NT2/D1 (cell line): ENCODE measurements at places on chromosomes 6 and 20.

- no peak for DNase-seq
These were observed 80.5 kb downstream of the DNAAF9 start for GRCh38 chr20:3326779-3327521.

- no peak for DNase-seq
These were observed 142.1 kb upstream of the SULF2 start for GRCh38 chr20:47927385-47927851.

DNA sequence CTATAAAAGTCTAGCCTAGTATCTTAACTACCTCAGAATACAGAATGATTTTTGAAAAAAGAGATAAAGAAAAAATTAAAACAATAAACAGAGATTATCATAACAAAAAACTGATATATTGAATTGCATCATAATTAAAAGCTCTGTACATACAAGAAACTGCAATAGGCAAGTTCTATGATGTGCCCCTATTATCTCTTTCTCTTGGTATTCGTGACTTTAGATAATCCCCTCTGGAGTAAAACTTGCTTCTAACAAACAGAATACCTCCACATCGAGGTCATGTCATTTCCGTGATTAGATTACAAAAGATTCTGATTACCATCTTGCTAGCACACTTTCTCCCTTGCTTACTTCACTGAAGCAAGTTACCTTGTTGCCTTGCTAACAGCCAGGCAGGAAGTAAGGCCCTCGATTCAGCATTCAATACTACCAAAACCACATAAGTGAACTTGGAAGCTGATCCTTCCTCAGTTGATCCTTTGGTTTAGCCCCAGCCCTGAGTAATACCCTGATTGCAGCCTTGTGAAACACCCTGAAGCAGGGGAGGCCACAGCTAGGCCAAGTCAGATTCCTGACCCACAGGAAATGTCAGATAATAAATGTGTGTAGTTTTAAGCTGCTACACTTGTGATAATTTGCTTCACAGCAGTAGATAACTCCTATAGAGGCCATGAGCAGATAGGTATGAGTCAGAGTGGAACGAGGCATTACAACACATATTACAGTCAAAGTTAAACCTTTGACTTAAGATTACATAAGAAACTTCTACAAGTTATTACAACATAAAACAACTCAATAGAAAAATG lies 53.7 kb upstream of the TMX4 start:
- DNase-seq: peak; percentile 38

- DNase-seq: no peak
These were observed 70.2 kb downstream of the GPR6 start for GRCh38 chr6:110048221-110048875.

- no peak for DNase-seq
These were observed at the start of gene NFATC2 for GRCh38 chr20:51542571-51543421. TSS of gene NFATC2 (minus strand) at chr20:51542719. CDS start at chr20:51542499, 220 bp downstream.

GRCh38 chr20:58579069-58579818 lies 64.0 kb upstream of the APCDD1L start:
- no peak for DNase-seq

- DNase-seq: no peak
These were observed 52.2 kb downstream of the TOP1 start for GRCh38 chr20:41080866-41081265.

DNA sequence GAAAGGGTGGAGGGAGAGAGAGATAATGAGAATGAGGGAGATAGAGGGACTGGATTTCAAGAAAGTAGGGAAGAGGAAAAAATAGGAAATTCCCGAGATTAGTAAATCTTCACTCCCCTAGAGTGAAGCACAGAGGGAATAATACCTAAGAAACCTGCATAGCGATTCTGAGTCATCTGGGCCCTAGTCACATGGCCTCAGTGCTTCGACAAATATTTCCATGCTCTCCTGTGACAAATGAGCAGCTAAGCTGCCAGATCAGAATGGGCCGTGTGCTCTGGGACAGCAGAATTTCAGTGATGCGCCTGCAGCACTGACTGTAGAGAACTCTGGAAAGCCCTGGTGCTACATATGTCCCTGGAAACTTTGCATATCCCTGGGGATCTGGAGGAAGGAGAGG lies 48.6 kb upstream of the GRIK2 start:
- no peak for DNase-seq

GRCh38 chr20:6704132-6704861 lies 63.2 kb upstream of the BMP2 start:
- no peak for DNase-seq

DNA sequence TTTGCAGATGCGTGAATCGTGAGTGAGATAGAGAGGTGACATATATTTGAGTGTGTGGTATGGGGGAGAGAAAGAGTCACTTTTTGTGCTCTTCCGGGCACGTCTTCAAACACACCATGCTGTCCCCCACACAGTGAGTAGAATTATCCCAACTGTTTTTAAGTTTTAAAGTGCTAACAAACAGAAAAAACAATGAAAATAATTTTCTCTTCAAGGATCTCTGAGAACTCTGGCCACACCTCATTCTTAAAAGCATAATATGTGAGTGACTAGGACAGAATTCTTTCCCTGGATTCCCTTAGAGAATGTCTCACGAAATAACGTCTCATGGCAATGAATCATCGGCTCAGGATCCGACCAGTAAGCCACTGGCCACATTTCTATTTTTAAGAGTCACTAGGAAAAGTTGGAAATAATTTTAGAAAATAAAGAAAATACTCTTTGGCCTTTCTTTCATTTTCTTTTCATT lies 235.7 kb upstream of the ZNF217 start:
- no peak for DNase-seq

- peak; percentile 11 for DNase-seq
These were observed 65.9 kb upstream of the HCRTR2 start for GRCh38 chr6:55108134-55109130.

DNA sequence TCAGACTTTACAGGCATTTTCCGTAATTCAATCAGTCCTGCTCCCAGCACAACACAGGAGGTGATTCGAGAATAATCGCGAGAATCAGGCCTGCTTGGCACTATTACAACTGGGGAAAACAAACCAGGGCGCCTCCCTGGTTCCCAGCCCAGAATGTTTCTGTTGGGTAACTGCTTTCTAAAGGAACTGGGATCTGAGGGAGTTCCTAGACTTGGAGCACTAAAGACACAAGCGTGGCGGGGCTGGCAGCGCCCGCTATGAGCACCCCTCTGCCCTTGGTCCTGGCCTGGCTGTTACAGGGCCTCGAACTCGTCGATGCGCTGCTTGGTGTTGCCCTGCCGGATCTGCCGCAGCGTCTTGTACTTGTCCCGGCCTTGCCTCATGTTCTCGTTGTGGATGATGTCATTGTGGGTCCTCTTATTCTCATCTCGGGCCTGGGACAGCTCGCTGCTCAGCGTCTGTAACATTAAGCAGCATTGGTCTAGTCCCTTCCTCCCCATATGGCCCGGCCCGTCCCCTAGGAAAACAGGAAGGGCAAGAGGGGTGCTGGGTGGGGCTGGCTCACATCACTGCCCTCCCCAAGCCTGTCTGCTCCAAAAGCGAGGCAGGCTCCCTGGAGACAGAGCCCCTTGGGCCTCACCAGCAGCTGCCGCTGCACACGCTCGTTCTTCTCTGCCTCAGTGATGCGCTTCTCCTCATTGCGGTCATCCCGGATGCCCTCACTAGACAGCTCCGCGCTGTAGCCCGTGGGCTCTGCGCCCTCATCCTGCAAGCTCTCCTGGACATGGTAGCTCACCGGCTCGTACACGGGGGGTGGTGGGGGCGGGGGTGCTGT lies 52.3 kb downstream of the EZR start:
- DNase-seq: no peak

- DNase-seq: no peak
These were observed 18.0 kb upstream of the TAF8 start for GRCh38 chr6:42032366-42032765.

GRCh38 chr20:56796345-56796744 lies 167.2 kb downstream of the TFAP2C start:
- DNase-seq: no peak

GRCh38 chr20:45969712-45970634 lies 2.0 kb downstream of the ZNF335 start:
- peak; percentile 71 for DNase-seq

DNA sequence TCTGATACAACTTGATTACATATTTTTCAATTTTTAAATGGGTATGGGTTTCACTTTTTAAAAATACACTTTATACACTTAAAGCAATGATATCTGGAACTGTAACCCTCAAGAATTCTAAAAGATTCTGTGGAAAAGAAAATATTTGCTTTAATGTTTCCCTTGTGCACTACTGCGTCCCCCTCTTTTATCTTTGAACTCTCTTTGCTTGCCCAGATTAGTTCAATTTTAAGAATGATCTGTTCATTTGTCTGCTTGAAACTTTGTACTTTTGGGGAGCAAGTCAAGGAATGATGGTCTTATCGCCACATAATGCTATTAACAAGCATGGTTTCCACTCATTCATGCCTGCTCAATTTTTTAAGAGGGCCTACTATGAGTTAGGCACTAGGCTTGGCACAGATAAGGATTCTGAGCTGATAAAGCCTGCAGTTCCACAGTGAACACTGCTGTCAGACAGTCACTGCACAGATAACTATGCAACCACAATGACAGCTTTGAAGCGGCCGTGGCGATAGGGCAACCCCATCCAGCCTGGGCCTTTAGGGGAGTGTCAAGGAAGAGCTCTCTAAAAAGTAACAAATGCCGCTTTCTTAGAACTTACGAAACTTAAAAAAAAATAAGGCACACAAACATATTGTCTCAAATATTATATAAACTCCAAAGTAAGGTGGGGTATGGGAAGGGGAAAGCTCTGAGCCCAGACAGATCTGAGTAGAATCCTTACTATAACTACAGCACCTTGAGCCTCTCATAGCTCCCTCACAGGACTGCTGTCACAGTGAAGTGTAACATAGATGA lies 29.7 kb downstream of the FYN start:
- no peak for DNase-seq

DNA sequence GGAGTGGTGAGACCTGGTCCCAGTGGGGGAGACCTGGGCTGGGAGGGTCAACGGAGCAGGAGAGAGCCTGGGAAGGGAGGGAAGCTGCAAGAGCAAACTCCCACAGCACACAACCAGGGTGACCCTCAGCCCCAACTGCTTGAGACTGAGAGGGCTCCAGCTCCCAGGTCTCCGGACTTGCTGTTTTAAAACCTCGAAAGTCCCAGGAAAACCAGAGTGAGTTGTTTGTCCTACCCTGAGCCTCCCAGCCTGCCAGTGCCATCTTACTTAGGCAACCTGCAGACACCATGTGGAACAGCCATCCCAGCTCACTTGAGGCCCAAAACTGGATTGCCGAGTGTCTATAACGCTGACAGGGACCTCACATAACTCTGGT lies 4.8 kb upstream of the NTSR1 start:
- no peak for DNase-seq

DNA sequence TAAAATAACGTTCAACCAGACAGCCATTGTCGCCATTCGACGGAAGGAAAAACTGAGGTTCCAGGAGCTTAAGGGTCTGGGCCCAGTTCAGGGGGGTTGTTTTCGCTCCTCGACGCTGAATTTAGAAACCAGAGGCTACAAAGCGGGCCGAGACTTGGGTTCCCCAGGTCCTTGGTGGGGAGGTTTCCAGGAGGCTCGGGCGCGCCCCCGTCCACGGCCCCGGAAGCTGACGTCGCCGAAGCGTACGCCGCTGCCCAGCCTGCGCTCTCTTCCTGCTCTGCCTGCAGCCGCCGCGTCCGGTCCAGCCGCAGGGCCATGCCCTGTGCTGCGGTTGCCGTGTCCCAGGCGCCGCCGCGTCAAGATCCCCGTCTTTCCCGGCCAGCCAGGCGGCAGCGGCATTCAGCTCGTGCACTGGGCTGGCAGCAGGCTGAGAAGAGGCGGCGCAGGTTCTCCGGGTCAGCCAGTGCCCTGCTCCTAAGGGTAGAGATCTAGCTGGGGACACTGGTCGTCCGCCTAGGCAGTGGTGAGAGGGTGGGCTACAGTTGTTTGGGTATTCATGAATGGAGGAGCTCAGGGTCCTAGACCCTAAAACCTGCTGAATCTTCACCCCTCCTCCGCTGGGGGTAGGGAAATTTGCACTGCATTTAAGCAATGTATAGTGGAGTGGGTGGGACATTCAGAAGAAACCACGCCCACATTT lies 901 bp upstream of the TRIM26 start:
- no peak for DNase-seq

DNA sequence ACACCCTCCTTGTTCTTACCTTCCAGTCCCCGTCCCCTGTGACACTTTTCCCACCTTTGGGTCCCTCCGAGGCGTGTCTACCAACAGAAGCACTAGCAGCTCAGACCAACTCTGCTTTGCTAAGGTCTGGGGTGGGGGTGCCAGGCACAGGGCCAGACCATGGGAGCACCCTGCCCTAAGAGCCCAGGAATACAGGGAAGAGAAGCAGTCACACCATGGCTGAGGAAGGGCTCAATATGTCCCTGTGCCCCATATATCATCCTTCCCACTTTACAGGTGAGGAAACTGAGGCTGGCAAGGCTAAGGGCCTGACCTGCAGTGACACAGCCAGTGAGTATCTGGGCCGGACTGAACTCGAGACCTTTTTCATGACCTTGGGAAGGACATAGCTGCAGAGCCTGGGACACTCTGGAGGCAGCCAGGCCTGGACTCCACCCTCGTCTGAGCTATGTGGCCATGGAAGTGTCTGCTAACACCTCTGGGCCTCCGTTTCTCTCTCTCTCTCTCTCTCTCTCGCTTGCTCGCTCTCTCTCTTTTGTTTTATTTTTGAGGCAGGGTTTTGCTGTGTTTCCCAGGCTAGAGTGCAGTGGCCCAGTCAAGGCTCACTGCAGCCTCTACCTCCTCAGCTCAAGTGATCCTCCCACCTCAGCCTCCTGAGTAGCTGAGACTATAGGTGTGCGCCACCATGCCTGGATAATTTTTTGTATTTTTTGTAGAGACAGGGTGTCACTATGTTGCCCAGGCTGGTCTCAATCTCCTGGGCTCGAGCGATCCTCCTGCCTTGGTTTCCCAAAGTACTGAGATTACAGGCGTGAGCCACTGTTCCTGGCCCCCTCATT lies 156.7 kb downstream of the GRM4 start:
- DNase-seq: no peak

DNA sequence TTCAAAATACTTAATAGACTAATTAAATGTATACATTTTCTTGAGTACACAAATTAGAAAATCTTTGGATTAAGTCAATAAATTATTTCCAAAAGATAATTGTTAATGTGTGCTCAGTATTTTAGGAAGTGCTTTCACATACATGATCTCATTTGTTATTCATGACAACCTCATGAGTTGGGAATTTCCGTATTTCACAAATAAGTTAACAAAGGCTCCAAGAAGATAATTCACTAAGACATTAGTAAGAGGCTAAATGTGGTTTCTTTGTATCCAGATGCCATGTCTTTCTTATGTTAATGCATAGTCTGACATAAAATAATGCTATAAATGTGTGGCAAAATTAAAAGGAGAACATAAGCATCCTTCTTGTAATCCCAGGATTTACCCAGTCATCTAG lies 79.5 kb upstream of the TCF21 start:
- no peak for DNase-seq

DNA sequence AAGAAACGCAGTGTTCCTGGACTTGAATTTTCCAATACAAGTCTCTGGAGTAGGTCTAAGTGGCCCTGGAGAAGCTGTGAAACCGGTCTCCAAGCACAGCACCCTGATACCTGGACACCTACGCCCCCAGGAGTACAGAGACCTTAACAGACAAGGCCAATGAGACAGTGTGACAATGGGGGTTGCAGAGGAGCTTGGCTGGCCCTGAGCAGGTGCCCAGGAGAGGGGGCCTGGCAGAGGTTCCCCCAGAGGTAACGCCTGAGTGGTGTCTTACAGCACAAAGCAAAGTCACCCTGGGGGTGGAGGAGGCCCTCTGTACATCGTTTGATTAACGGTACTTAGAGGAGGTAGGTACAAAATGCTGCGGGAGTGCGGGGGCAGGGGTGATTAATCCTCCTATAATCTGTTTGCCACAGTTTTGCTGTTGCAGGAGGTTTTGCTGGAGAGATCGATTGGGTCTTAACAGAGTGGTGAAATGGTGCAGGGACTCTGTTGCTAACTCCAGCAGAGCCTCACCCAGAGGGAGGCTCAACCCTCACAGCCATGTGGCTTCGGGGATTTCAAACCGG lies 37.3 kb upstream of the APCDD1L start:
- no peak for DNase-seq
